ENCODE measurements at places on chromosomes 7 and 10. TPM values are rescaled to one million over a fixed set of nuclear protein-coding genes. Genes with fewer than 3 reads are reported as not detected.

CNPY1 gene
- polyA plus RNA-seq: not detected

DNA sequence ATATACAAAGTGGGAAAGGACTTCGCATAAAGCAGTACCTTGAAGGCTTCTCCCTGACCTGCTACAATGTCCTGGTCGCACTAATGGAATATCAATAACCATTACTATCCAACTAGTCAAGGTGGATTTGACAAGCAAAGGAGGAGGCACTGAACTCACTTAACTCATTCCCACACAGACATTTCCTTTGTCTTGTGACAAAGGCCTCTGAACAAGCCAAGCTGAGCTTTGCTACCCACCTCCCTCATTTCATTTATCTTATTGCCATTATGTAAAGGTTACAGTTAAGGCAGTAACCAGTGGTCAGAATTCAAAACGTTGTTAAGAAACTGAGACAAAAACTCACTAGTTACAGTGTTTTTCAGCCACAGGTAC is 7.3 kb downstream of the ELMO1 start:
- no peak for DNase-seq

DNA sequence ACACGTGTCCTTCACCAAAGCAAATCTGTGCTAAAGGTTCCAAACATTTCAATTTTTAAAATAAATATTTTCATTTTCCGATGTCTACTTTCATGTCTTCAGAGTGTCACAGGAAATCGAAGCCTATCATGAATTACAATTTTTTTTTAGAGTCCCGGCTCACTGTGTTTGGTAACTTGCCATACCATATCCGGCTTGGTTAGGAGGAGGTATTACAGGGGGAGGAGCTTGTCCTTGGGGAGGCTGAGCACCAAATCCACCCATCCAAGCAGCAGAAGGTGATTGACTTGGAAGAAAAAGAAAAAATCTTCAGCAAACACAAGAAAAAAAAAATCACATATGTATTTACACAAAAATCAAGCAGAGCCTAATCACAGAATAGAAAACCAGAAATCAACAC is 21.3 kb downstream of the TIAL1 start:
- DNase-seq: no peak

DNA sequence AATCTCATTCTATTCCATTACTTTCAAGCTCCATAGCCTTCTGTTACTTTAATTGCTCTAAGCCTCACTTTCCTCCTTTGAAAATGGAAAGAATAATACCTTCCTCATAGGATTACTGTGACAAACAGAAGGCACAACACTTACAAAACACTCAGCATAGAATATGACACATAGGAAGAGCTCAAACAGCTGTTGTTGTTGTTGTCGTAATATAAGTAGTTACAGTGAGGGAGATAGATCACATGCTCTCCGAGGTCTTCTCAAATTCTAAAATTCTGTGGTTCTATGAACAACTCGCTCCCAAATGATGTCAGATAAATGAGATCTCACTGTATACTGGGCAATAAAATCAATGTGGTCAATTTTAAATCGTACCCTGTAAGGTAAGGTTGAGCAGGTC is 1049.3 kb upstream of the C7orf33 start:
- DNase-seq: no peak

GRCh38 chr10:69316313-69317059 is 38.2 kb downstream of the HK1 start:
- no peak for DNase-seq

DNA sequence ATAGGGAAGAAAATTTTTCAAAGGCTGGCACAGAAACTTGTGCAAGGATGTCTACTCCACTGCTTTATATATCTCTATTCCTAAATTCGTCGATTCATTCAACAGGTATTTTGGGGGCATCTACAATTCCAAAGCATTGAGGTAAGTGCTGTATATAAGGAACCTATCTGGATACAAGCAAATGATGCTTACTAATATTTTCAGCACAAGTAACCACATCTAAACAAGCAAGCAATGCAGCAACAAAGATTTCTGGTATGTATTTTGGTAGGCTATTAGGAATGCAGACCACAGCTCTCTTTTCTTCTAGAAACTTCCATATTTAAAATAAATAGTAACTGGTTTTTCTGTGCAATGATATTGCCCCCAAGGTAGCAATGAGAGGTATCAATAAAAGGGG is 183.9 kb downstream of the SGMS1 start:
- DNase-seq: no peak

DNA sequence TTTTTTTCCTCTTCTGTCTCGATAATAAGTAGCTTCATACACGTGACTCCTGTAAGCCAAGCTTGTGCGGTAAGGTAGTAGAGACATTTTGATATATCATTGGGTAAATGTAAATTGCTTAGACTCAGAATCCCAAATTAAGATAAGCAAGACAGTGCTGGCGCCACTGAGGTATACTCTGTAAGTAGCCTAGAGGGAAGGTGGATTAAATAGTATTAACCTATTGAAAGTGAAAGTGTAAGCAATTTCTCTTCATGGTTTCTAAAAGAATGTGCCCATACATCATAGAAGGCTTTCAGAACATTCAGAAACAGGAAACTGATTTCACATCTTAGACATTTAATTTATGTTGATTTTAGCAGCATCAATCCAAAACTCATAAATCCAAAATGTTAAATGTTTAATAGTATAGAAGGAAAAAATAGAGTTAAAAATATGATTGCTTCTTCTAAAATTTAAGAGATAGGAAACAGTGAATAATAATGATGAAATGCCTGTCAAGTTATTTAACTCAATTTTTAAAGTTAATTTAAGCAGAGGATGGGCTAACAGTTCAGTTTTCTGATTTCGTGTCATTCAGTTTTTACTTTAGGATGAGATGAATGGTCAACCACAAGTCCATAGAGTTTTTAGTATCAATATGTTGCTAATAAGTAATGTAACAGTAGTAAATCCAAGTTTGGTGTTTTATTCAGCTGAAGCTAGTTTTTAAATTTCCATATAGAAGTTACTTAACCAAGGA is 36.8 kb downstream of the LRRC72 start:
- no peak for DNase-seq

- DNase-seq: no peak
Measured at GRCh38 chr7:158274404-158274811, 313.2 kb downstream of the PTPRN2 start.

DNA sequence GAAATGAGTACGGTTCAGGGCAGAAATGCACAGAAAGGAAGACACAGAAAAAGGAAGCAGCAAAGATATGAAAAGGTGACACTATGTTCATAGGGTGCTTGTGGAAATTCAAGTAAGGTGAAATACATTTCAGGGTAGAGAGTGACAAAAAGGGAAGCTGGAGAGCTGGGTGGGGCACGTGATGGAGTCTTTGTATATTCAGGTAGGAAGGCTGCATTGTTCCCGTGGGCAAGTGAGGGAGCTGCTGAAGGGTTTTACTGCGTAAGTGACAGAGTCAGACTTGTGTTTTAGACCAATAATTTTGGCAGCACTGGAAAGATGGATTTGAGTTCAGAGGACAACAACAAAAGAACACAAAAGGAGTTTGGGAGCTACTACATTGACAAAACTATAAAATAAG is 35.3 kb upstream of the ANK3 start:
- DNase-seq: no peak

- no peak for DNase-seq
Measured at GRCh38 chr7:131530137-131530536, 26.3 kb downstream of the PODXL start.

Data from left renal pelvis (tissue), 4 donors.